ENCODE measurements at places on chromosomes 13 and 19. TPM values are rescaled to one million over a fixed set of nuclear protein-coding genes. Genes with fewer than 3 reads are reported as not detected.

DNA sequence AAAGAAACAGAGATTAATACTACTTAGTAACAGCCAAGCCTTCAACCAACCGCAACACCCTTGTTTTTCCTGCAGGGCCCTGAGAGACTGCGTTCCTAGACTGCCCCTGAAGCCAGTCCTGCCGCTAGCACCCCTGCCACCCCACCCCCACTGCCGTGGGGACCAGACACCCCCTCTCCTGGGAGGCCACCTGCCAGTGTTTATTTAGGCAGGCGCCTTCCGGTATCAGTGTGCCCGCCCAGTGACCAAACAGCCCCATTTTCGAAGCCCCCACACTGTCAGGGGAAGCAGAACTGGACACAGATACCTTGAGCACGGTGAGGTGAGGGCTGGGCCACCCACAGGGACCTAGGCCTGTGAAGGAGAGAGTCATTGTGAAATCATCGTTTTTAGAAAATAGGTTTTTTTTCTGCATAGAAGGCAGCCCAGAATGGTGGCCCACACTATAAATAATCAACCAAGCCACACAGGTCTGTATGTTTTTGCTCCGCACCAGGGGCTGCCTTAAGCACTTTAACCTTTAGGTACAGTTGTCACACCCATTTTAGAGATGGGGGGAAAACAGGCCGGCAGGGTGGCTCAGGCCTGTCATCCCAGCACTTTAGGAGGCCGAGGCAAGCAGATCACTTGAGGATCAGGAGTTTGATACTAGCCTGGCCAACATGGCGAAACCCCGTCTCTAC lies 3.5 kb upstream of the TLE5 start:
- H3K4me1 ChIP-seq, result peaks cover 30% of the 10 kb centered on the region
- no peaks in the 10 kb centered on the region for H3K36me3 ChIP-seq
- H3K4me3 ChIP-seq, result no peak overlapping the region
- H3K27me3 ChIP-seq, result no peaks in the 10 kb centered on the region

- no peaks in the 10 kb centered on the region for H3K27me3 ChIP-seq
- no peak for DNase-seq
- no peak overlapping the region for H3K27ac ChIP-seq
- no peak overlapping the region for H3K4me3 ChIP-seq
- H3K4me1 ChIP-seq, result no peaks in the 10 kb centered on the region
- no peaks in the 10 kb centered on the region for H3K36me3 ChIP-seq
These were observed 705.7 kb downstream of the SLITRK5 start for GRCh38 chr13:88376760-88377388.

DNA sequence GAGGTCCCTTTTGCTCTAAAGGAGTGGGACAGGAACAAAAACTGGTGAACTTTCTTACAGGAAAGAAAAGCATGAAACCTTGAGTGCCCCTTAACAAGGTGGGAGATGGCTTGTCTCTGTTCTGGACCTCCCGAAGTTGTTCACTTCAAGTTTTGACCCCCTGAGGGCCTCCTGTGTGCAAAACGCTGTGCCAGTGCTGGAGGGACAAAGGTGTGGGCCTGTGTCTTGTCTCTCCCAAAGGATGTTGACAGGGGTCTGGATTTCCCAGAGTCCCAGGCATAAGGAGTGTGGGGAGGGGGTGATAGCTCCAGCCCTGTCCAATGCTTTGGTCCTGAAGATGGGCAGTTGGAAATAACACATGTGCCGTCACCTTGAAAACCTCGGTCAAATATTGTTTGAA lies 6.5 kb downstream of the ZNF536 start:
- DNase-seq, result no peak
- no peaks in the 10 kb centered on the region for H3K36me3 ChIP-seq
- no peak overlapping the region for H3K4me3 ChIP-seq
- peaks cover 25% of the 10 kb centered on the region for H3K27me3 ChIP-seq

- no peak for DNase-seq
- H3K4me1 ChIP-seq, result no peaks in the 10 kb centered on the region
- no peaks in the 10 kb centered on the region for H3K27me3 ChIP-seq
- no peaks in the 10 kb centered on the region for H3K36me3 ChIP-seq
These were observed 796.8 kb upstream of the KLHL1 start for GRCh38 chr13:70905035-70905434.

DNA sequence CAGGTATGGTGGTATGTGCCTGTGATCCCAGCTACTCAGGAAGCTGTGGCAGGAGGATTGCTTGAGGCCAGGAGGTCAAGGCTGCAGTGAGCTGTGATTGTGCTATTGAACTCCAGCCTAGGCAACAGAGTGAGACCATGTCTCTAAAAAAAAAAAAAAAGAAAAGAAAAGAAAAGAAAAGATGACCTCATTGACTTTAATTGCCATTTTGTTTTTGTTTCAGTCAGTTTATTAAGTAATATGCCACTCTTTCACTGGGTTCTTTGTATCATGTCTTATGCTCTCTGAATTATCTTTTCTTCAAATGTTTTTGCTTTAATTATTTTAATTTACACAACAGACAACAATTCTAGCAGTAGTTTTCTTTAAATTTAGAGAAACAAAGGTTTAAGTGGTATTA lies 293.8 kb downstream of the TSHZ3 start:
- no peaks in the 10 kb centered on the region for H3K4me1 ChIP-seq
- no peak overlapping the region for H3K4me3 ChIP-seq
- no peaks in the 10 kb centered on the region for H3K36me3 ChIP-seq
- no peak overlapping the region for H3K27ac ChIP-seq
- no peaks in the 10 kb centered on the region for H3K27me3 ChIP-seq

DNA sequence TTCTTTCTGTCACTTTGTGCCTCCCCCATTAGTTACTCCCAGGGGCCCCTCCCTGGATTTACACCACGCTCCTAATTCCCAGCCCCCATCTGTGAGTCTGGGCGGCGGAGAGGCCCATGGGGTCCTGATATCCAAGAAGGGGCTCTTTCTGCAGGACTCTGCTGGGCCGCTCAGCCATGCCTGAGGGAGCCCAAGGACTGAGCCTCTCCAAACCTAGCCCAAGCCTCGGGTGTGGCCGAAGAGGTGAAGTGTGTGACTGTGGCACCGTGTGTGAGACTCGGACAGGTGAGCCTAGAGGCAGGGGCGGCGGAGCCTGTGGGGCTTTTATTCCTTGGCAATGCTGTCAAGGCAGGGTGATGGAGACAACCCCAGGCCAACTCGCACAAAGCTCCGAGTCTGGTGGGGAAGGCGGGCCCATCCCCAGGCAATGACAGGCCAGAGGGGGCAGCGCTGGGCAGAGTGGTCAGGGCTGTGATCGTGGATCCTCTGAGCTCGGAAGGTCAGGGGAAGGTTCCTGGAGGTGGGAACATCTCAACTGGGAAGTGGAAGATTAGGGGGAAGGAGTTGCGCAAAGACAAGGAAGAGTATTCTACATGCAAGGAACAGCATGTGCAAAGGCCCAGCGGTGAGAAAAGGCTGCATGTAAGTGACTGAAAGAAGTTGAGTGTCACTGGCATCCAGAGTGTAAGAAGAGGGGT lies 1.6 kb downstream of the PLEKHG2 start:
- peak overlapping the region; percentile 48 for H3K27ac ChIP-seq
- peaks cover 16% of the 10 kb centered on the region for H3K36me3 ChIP-seq

DNA sequence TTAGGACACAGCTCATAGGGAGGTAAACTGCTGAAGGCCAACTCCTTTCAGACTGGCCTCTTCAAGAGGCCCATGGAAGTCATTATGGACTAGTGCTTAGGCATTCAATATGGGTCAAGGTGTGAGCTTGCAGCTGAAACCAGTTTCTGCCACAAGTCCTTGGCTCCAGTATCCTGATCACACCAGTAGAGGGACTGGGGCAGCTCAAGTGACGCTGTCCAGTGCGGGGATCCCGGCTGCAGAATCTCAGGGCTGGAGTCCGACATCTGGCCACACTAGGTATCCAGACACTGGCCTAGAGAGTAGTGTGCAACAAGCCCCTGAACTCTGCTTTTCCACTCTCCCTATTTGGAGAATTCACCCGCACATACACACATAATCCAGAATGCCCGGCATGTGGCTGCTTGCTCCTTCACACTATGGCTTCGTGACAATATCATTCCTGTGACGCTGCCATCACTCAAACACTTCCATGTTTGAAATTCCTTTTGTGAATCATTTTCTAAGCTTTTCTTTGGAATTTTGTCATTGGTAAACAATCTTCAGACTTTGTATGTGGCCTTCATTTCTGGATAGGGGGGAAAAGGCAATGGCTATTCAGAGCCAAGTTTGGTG lies 425.1 kb downstream of the EFNB2 start:
- H3K36me3 ChIP-seq, result no peaks in the 10 kb centered on the region
- H3K27ac ChIP-seq, result no peak overlapping the region
- H3K4me1 ChIP-seq, result no peaks in the 10 kb centered on the region
- no peak for DNase-seq

- H3K4me1 ChIP-seq, result no peaks in the 10 kb centered on the region
- H3K4me3 ChIP-seq, result no peak overlapping the region
- no peaks in the 10 kb centered on the region for H3K27me3 ChIP-seq
- peaks cover 3% of the 10 kb centered on the region for H3K36me3 ChIP-seq
- DNase-seq, result peak; percentile 54
- no peak overlapping the region for H3K27ac ChIP-seq
These were observed 133.2 kb downstream of the FRY start for GRCh38 chr13:32164622-32165268.

- H3K27ac ChIP-seq, result no peak overlapping the region
- DNase-seq, result peak; percentile 20
- H3K27me3 ChIP-seq, result no peaks in the 10 kb centered on the region
- H3K4me3 ChIP-seq, result no peak overlapping the region
- H3K4me1 ChIP-seq, result no peaks in the 10 kb centered on the region
These were observed 323.0 kb downstream of the NDFIP2 start for GRCh38 chr13:79803989-79804388.

DNA sequence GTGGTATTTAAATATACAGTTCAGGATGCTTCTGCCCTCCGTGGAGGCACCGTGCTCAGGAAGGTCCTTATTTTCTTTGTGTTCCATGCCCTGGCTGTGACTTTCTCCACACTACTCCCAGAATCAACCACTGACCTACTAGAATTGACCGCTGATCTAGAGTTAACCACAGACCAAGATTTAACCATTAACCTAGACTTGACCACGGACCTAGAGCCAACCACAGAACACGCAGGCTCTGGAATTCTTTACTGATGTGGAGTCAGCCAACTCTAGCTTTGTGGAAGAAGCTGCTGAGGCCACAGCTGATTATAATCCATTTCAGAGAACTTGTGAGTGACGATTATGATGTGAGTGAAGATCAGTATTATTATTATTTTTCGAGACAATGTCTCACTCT lies 18.0 kb downstream of the GTF2F2 start:
- H3K27me3 ChIP-seq, result no peaks in the 10 kb centered on the region
- H3K27ac ChIP-seq, result no peak overlapping the region
- H3K4me3 ChIP-seq, result no peak overlapping the region
- DNase-seq, result no peak
- H3K36me3 ChIP-seq, result peaks cover 21% of the 10 kb centered on the region

DNA sequence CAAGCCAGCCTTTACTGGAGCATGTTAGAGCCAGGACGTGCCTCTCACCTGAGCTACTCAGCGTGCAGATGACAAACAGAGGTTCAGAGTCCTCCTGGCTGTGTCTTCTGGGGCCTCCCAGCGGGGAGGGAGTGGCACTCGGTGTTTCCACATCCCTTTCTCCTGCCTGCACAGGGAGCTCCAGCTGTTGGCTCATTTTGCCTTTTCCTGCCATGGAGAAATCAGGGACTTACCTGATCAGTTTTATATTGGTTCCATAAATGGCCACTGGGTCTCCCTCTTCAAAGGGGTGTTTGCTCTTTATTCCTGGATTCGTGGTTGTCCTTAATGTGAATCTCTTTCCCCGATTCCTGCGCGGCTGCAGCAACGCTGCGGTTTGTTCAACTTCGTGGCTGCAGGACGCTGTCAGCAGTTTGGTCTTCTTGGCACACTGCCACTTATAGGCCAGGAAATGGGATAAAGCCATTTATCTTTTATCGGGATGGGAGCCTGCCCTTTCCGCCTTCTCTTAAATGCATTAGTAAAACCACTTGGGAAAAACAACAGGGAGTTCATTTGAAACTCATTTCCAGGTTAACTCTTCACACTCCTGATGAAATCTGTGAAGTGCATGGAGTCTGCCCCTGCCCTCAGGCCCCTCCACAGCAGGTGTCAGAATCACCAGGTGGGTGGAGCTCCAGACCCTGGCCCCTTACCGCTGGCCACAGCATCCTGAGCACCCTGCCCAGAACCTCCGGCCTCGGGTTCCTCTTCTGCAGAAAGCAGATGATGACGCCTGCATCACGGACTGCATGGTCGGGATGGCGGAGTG lies 39.8 kb upstream of the MCF2L start:
- DNase-seq, result peak; percentile 97
- peak overlapping the region; percentile 97 for H3K27ac ChIP-seq

DNA sequence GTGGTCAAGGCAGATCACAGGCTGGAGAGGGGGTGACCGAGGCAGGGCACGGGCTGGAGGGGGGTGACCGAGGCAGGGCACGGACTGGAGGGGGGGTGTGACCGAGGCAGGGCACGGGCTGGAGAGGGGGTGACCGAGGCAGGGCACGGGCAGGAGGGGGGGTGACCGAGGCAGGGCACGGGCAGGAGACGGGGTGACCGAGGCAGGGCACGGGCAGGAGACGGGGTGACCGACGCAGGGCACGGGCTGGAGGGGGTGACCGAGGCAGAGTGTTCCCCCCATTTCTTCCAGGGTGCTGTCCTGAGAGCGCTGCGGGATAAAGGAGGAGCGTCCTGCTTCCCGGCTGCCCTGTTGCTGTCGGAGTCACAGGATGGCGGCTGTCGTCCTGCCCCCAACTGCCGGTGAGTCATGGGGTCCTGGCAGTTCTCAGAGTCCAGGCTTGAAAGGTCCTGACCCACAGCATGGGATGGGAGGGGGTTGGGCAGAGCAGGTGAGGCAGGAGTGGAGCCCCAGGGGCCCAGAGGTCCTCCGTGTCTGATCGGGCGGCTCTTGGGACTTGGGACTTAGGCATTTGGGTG lies 5.3 kb downstream of the ZNF557 start:
- no peaks in the 10 kb centered on the region for H3K4me1 ChIP-seq
- peaks cover 72% of the 10 kb centered on the region for H3K36me3 ChIP-seq
- no peak for DNase-seq
- H3K27ac ChIP-seq, result no peak overlapping the region
- no peaks in the 10 kb centered on the region for H3K27me3 ChIP-seq

- H3K27me3 ChIP-seq, result no peaks in the 10 kb centered on the region
- H3K36me3 ChIP-seq, result peaks cover 31% of the 10 kb centered on the region
- peak overlapping the region; percentile 96 for H3K27ac ChIP-seq
- H3K4me1 ChIP-seq, result peaks cover 15% of the 10 kb centered on the region
- H3K4me3 ChIP-seq, result peak overlapping the region; percentile 70
These were observed 1.4 kb downstream of the HNRNPUL1 start for GRCh38 chr19:41265395-41266153.

- H3K36me3 ChIP-seq, result peaks cover 57% of the 10 kb centered on the region
- peaks cover 31% of the 10 kb centered on the region for H3K4me1 ChIP-seq
- no peak overlapping the region for H3K4me3 ChIP-seq
- no peak overlapping the region for H3K27ac ChIP-seq
These were observed 14.8 kb downstream of the DDX39A start for GRCh38 chr19:14404312-14404711.

The EHD2 gene
- 31.4 TPM for polyA plus RNA-seq

The FFAR1 gene
- 1.8 TPM for polyA plus RNA-seq

The OR7C1 gene
- 0.03 TPM for polyA plus RNA-seq

The ZNF726 gene
- polyA plus RNA-seq, result 4.5 TPM

The ZNF729 gene
- polyA plus RNA-seq, result 0.01 TPM

The TSEN34 gene
- polyA plus RNA-seq, result 52.7 TPM
